ENCODE measurements at places on chromosomes 13 and 19.
A peak's percentile ranks its signal among the peaks of the same experiment; 100 is the strongest.

- peak; percentile 11 for DNase-seq
Observed at GRCh38 chr19:56566904-56567273, 379 bp upstream of the ZNF470 start.

DNA sequence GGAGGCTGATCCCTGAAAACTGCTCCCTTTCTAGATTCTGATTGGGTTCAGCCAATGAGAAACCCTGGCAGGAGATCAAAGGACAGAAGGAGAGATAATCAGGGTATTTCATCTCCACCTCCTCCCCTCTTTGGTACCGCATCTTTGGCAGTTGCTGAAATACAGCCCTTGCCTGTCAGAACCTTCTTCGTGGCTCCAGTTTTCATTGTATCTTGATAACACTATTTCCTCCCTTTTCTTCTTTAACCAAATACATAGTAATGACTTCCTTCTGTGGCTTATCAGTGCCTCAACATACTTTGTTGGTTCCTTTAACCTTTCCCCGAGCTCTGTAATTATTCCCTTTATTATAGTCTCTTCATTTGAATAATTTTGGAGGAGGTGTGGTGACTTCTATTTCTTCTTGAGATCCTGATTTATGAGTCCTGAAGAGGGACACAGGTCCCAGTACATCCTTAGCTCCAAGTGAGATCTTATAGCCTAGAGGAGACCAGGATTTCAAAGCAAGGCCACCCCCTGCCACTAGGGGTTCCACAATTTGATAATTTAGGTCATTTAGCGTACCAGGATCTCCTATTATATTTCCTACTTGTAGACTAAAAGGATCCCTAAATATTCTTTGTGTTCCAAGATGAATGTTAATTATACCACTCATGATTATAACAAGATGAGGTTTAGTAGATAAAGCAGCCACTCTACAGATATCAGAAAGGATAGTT is 98.0 kb downstream of the EDNRB start:
- no peak for DNase-seq

DNA sequence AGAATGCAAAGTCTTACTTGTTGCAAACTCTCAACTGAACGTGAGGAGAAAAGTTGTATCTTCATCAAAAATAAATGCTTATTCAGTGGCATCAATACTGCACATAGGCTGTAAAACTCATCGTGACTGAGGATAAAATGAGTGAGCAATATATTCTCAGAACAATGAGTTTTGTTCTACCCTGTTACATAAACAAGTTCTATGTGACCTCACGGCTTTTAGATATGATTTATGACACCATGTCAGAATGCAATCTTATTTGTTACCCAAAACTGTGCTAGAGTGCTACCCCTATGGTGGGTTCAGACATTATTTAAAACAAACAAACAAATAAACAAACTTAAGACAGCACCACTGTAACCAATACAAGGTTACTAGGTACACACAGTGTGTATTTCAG is 55.4 kb downstream of the FOXO1 start:
- DNase-seq: no peak

GRCh38 chr19:48812094-48812929 is 1.5 kb upstream of the BCAT2 start:
- peak; percentile 30 for DNase-seq

GRCh38 chr13:114319441-114319913 is 5.2 kb downstream of the CHAMP1 start:
- DNase-seq: no peak

DNA sequence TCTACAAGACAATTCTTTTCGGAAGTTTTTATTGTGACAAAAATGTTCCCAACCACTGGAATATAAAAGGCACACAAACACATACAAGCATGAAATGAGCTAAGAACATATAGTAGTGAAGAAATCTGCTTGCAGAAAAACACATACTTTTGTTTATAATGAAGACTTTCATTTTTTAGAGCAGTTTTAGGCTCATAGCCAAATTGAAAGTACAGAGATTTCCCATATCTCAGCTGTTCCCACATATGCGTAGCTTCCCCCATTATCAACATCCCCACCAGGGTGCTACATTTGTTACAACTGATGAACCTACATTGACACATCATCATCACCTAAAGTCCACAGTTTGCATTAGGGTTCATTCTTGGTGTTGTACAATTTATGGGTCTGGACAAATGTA is 249.4 kb downstream of the KCTD12 start:
- DNase-seq: no peak

- no peak for DNase-seq
Observed at GRCh38 chr13:101919541-101920181, 467.2 kb downstream of the ITGBL1 start.

GRCh38 chr19:11322269-11323024 is 17.0 kb downstream of the RAB3D start:
- no peak for DNase-seq

DNA sequence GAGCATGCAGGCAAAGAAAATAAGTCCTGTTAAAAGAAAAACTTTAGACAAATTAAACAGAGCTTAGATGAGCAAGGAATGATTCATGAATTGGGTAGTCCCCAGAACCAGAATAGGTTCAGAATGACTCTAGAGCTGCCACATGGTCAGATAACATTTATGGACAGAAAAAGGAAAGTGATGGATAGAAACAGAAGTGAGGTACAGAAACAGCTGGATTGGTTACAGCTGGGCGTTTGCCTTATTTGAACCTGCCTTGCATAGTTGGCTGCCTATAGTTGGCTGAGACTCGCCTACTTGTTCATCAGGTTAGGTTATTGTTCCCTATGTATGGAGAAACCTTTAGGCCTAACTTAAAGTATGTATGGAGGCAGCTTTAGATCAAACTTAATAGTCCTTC is 35.4 kb downstream of the WDFY2 start:
- DNase-seq: no peak

- no peak for DNase-seq
Observed at GRCh38 chr19:40663695-40664692, 26.5 kb downstream of the NUMBL start.

GRCh38 chr19:29311191-29311790 is 98.3 kb upstream of the UQCRFS1 start:
- DNase-seq: no peak

DNA sequence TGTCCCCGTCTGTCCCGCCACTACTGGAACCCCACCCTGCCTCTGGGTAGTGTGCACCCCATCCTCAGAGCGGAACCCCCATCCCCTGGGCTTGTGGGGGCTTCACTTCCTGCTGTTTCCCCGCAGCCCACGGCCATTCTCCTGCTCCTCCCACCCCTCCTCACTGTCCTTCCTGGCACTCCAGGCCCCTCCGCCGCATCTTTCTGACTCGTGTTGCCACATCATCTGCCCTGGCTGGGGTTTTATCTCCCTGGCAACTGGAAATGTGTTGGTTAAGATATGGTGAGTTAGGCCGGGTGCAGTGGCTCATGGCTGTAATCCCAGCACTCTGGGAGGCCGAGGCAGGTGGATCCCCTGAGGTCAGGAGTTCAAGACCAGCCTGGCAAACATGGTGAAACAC is 37.3 kb downstream of the KDM4B start:
- DNase-seq: no peak

GRCh38 chr13:70720386-70720785 is 612.1 kb upstream of the KLHL1 start:
- no peak for DNase-seq

GRCh38 chr13:19152403-19152802 is 29.2 kb downstream of the TUBA3C start:
- DNase-seq: no peak

GRCh38 chr19:45305421-45305820 is 17.3 kb downstream of the CKM start:
- DNase-seq: no peak

DNA sequence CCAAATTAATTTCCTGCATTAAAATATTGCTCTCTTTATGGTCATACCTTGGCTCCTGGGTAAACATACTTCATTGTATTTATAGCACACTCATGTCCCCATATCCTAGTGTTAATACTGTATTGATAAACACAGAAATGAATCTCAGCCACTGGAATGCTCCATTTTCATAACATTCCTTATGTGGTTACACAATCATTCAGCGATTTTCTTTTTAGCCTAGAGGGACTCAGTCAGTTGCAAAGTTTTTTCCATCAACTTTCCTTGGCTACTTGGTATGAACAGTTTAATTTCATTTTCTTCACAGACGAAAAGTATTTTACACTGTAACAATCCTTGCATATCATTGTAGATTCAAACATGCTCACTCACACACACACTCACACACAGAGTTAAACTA is 471.5 kb downstream of the FGF14 start:
- DNase-seq: no peak

DNA sequence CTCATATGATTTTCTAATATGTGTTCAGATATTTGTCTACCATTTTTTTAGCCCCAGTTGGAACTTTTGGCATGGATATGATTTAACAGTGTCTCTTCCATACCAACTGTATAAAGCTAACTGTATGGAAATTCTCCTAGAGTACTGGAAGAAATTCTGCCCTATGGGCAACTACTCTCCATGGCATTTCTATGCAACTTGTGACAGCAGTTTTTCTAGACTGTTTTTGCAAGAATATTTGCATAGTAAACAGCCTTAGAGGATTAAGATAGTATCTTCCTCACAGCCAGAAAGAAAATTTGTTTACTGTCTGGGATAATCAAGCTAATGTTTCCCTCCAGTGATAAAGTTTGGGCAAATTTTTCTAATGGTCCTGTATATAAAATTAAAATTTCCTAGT is 119.9 kb upstream of the PCDH17 start:
- DNase-seq: no peak

GRCh38 chr13:73954808-73955207 is 179.4 kb downstream of the KLF12 start:
- no peak for DNase-seq

GRCh38 chr19:52028780-52029123 is 573 bp upstream of the ZNF614 start:
- no peak for DNase-seq

GRCh38 chr13:62702502-62702901 is 1286.9 kb upstream of the PCDH20 start:
- no peak for DNase-seq

DNA sequence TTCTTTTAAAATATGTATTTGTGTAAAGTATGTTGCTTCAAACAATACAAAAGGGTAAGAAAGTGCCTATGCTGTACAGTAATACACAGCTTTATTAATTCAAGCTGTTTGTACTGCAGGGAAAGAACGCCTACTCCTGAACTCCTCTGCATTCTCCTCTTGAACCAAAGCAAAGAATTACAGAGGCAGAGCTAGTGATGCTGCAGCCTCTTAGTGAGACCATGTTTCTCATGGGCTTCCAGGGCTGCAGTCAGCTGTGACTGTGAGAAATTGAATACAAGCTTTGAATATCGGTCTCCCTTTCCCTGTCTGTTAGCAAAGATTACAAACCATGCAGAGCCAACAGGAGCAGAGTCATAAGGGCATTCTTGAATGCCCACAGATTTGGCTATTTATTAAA is 248.5 kb downstream of the SLITRK1 start:
- DNase-seq: no peak

DNA sequence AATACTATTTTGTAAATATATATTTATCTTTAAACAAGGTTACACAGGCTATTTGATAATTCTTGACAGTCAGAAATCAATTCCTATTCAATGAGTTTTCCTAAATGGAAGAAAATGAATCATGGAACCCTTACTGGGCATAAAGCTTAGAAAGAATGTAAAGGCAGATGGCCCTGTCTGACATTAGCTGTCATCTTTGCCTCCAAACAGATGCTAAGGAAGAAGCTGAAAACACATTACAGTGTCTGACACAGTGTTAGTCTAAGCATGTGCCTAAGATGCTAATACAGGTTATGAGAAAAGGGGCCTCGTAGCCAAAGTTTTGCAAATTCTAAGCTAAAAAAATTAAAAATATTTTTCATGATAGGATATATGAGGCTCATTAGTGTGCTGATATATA is 112.8 kb downstream of the ITGBL1 start:
- no peak for DNase-seq

- no peak for DNase-seq
Observed at GRCh38 chr19:7349231-7349591, 474 bp downstream of the ARHGEF18 start.

DNA sequence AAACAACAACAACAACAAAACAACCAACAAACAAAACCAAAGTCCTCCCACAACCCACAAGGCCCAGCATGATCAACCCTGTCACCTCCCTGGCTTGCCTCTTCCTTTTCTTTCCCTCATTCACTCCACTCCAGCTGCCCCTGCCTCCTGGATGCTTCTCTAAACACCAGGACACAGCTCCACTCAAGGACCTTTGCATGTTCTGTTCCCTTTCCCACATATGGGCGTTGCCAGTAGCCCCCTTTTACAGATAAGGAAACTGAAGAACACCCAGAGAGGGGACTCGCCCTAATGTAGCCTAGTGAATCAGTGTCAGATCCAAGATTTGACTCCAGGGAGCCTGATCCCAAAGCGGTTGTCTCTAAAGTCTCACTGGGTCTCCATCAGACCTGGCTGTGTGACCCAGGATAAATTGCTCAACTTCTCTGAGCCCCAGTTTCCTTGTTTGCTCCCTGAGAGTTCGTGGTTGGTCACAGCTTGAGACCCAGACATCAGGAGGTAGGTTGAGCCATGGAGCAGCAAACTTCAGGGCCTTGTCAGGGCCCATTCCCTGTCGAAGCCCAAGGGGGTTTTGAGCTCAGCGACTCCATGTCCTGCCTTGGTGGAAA is 3.0 kb upstream of the DOCK6 start:
- DNase-seq: no peak

DNA sequence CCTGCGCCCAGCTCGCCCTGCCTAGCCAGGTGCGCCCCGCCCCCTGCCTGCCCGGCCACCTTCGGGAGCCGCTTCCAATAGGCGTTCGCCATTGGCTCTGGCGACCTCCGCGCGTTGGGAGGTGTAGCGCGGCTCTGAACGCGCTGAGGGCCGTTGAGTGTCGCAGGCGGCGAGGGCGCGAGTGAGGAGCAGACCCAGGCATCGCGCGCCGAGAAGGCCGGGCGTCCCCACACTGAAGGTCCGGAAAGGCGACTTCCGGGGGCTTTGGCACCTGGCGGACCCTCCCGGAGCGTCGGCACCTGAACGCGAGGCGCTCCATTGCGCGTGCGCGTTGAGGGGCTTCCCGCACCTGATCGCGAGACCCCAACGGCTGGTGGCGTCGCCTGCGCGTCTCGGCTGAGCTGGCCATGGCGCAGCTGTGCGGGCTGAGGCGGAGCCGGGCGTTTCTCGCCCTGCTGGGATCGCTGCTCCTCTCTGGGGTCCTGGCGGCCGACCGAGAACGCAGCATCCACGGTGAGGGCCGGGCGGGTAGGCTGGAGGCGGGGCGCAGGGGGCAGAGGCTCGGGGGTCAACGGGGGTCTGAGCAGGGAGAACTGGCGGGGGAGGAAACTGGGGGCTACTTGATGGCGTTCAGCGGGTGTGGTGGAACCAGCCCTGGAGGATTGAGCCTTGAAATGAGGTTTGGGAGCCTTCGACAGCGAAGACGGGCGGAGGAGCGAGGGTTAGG is at the start of gene SPINT2:
Gene SPINT2, plus strand, starts transcription at position 88 of the 727 bp plus-strand sequence. Its CDS starts 320 bp downstream, at position 408.
- peak; percentile 8 for DNase-seq

DNA sequence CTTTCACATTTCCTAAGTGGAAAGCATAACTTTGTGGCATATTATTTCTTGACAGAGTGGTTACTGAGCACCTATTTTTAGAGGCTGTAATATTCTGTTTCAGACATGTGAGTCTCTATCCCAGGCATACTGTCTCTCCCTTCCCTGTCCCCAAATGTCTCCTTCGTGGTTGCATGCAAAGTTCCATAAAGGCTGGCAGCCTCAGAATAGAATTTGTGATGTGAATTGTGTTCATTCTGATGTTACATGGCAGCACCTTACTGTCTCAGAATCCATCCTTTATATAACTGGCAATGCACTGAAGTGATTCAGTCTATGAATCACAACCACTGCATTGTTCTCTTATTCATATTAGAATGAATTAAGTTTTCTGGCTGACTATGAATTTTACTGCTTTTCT is 89.0 kb upstream of the SLC7A1 start:
- DNase-seq: no peak

- DNase-seq: no peak
Observed at GRCh38 chr19:57820599-57820998, 5.9 kb upstream of the ZNF552 start.

GRCh38 chr13:94459116-94459515 is 20.4 kb downstream of the DCT start:
- no peak for DNase-seq
